ENCODE measurements at places on chromosomes 3 and 15.

DNA sequence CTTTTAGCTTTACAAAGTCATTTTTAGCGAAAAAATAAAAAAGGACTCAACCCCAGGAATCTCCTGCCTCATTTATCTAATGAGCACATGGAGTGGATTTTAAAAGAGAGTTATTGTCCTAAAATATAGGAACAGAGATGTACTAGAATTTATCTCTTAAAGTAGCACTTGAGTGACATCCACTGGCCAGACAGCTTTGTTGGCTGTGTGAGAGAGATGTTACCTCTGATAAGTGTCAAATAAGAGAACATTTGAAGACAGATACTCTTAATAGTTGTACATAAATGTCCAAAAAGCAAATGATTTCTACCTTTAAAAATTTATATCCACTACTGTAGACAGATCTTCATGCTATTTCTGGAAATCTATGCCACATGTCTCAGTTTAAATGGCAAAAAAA is 12.3 kb upstream of the MFSD1 start:
- DNase-seq = no peak

GRCh38 chr15:100234158-100235029 is 107.4 kb downstream of the ADAMTS17 start:
- no peak for DNase-seq

DNA sequence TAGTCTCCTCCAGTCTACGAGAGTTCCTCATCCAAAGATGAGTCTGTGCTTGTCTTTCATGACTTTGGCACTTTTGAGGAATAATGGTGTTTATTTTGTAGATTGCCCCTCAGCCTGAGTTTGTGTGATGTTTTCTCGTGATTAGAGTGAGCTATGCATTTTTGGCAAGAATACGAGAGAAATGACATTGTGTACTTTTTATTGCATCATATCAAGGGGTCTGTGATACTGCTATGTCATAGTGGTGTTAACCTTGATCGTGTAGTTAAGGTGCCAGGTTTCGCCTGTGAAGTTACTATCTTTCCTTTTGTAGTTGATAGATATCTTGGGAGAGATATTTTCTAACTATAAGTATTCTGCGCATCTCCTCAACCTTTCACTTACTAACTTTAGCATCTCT is 18.9 kb downstream of the RSRC1 start:
- no peak for DNase-seq

GRCh38 chr15:40282147-40282868 is 556 bp downstream of the ANKRD63 start:
- peak; percentile 31 for DNase-seq

- no peak for DNase-seq
These were observed 40.8 kb upstream of the PRR23E start for GRCh38 chr3:127151992-127152650.

DNA sequence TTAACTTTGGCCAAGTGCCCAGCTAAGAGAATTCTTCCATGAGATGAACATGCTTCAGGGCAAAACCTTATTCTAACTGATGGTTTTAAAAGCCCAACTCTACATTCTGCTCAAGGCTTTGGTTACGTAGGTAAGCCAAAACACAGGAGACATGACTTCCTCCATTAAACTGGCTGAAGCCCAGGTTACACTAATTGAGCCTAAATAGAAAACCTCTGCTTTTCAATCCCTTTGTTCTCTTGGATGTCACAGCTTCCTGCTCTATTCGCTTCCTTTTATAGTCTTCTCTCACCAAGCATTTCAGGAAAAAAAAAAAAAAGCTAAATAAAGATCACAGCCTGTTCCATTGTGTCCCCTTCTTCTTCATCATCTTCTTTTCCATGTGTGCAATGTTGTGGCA is 420.4 kb downstream of the TIGIT start:
- no peak for DNase-seq
